ENCODE measurements at places on chromosomes 7 and 10.

DNA sequence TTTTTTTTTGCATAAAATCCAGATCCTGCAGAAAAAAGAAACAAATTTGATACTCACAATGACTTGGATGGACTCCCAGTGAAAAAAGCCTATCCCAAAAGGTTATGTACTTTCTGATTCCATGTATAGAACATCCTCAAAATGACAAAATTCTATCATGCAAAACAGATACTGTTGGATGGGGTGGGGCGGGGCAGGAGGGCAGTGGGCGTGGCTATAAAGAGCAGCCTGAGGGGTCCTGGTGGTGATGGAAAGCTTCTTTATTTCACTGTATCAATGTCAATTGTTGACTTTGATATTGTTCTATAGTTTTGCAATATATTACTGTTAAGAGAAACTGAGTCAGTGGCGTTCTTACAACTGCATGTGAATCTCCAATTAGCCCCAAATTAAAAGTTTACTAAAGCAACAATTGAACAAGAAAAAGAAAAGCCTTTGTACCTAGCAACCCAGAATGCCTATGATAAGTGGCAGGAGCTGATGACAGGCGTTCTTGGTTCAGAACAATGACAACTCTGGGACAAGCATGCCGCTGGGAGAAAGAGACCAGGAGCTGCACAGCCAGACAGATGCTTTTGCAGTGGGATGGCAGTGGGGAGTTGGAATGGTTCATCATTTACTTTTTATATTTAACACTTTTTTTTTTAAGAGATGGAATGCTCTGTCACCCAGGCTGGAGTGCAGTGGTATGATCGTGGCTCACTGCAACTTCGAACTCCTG lies 101.9 kb downstream of the LHPP start:
- peaks cover 3% of the 10 kb centered on the region for H3K36me3 ChIP-seq
- H3K27me3 ChIP-seq: no peaks in the 10 kb centered on the region
- H3K27ac ChIP-seq: no peak overlapping the region
- no peak overlapping the region for H3K4me3 ChIP-seq
- DNase-seq: no peak

- no peak overlapping the region for H3K27ac ChIP-seq
- no peak for DNase-seq
- H3K27me3 ChIP-seq: peaks cover 57% of the 10 kb centered on the region
- peak overlapping the region; percentile 46 for H3K4me3 ChIP-seq
- H3K36me3 ChIP-seq: no peaks in the 10 kb centered on the region
Measured at GRCh38 chr7:20798694-20799121, 12.0 kb upstream of the SP8 start.

- H3K36me3 ChIP-seq: no peaks in the 10 kb centered on the region
- H3K4me3 ChIP-seq: no peak overlapping the region
- no peak for DNase-seq
- H3K4me1 ChIP-seq: peaks cover 4% of the 10 kb centered on the region
Measured at GRCh38 chr7:24441314-24442027, 131.8 kb upstream of the PALS2 start.

GRCh38 chr7:19105546-19105945 lies 11.9 kb downstream of the TWIST1 start:
- DNase-seq: no peak
- H3K36me3 ChIP-seq: no peaks in the 10 kb centered on the region
- peaks cover 4% of the 10 kb centered on the region for H3K4me1 ChIP-seq
- peaks cover 80% of the 10 kb centered on the region for H3K27me3 ChIP-seq
- no peak overlapping the region for H3K27ac ChIP-seq
- H3K4me3 ChIP-seq: no peak overlapping the region

DNA sequence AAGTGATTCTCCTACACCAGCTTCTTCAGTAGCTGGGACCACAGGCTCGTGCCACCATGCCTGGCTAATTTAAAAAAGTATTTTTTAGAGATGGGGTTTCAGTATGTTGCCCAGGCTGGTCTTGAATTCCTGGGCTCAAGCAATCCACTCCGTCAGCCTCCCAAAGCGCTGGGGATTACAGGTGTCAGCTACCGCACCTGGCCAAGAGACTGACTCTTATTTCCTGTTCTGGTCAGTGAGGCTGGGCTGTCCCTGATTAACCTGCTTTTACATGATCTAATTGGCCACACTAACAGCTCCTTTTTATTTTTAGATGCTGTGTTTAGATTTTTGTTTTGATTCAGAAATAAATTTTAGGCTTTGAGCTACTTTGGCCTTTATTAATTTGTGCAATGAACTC lies 203.9 kb downstream of the NXPH1 start:
- H3K36me3 ChIP-seq: no peaks in the 10 kb centered on the region
- H3K27ac ChIP-seq: no peak overlapping the region
- no peak overlapping the region for H3K4me3 ChIP-seq
- H3K4me1 ChIP-seq: no peaks in the 10 kb centered on the region
- no peaks in the 10 kb centered on the region for H3K27me3 ChIP-seq

- no peak for DNase-seq
- H3K4me3 ChIP-seq: no peak overlapping the region
- no peaks in the 10 kb centered on the region for H3K36me3 ChIP-seq
- H3K27ac ChIP-seq: no peak overlapping the region
- peaks cover 6% of the 10 kb centered on the region for H3K27me3 ChIP-seq
Measured at GRCh38 chr7:120735791-120736190, 122.2 kb downstream of the TSPAN12 start.

GRCh38 chr10:18400201-18400905 lies 251.0 kb downstream of the NSUN6 start:
- no peak for DNase-seq
- H3K27ac ChIP-seq: no peak overlapping the region
- H3K36me3 ChIP-seq: no peaks in the 10 kb centered on the region
- H3K4me3 ChIP-seq: peak overlapping the region; percentile 41
- H3K4me1 ChIP-seq: peaks cover 5% of the 10 kb centered on the region

DNA sequence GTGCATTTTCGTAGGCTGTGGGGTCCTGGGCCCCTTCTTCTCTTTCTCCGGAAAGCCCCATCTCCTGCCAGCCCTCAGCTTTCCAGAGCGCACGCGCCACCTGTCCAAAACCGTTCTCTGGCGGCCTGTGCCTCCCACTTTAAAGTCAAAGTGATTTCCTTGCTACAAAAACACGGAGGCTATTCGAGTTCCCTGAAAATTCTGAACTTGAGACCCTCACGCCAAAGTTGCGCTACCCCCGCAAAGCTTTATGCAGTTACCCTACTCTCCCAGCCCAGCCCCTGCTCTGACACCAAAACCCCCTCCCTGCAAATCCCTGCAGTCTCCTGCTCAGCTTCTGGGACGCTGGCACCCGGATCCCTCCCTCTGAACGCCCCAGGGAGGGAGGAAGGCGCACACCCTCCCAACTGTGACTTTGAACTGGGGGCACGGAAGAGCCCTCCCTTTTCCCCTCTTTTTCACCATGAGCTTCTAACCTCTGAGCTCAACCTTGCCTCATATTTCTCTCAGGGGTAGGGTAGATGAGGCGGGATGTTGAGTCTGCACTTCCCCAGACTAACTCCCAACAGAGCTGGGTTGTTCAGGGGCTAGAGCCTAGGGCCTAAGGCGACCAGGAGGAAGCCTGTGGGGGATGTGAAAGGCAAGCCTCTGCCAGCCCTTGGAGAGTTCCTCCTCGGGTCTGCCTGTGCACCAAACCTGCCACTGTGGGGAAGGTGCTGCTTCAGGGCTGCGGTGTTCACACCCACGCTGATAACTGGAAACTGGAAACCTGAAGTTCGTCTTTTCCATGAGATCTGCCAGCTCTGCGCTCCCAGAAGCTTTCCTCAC lies 2.7 kb upstream of the PAX4 start:
- peaks cover 12% of the 10 kb centered on the region for H3K4me1 ChIP-seq
- no peak overlapping the region for H3K27ac ChIP-seq

GRCh38 chr7:5143935-5144903 lies 45.8 kb upstream of the WIPI2 start:
- H3K36me3 ChIP-seq: no peaks in the 10 kb centered on the region
- H3K27me3 ChIP-seq: peaks cover 2% of the 10 kb centered on the region
- peaks cover 9% of the 10 kb centered on the region for H3K4me1 ChIP-seq
- peak overlapping the region; percentile 58 for H3K4me3 ChIP-seq
- peak; percentile 58 for DNase-seq

- no peaks in the 10 kb centered on the region for H3K27me3 ChIP-seq
- no peaks in the 10 kb centered on the region for H3K36me3 ChIP-seq
- no peak overlapping the region for H3K4me3 ChIP-seq
- DNase-seq: no peak
- H3K27ac ChIP-seq: no peak overlapping the region
Measured at GRCh38 chr10:129911451-129912165, 52.5 kb downstream of the EBF3 start.

DNA sequence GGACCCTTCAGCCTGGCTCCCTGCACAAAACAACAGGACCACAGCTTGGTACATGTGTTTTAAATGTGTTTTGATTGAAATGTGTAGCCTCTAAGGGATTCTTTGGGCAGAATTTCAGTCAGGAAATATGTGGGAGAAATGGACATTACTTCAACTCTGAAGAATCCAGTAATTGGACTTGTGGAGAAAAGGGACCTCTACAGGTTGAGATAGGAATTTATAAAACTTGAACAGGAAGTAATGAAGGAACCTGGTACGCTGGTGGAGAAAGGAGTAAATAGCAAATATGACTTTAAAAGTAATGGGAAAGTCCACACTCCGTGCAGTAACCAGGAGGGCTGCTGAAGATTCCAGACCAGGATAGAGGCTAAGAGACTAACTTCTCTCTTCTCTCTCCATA lies 220.5 kb downstream of the LHFPL3 start:
- no peak overlapping the region for H3K27ac ChIP-seq
- H3K27me3 ChIP-seq: no peaks in the 10 kb centered on the region
- H3K4me1 ChIP-seq: no peaks in the 10 kb centered on the region
- no peaks in the 10 kb centered on the region for H3K36me3 ChIP-seq

- H3K4me3 ChIP-seq: no peak overlapping the region
- DNase-seq: no peak
Measured at GRCh38 chr7:158508802-158509385, 78.7 kb downstream of the PTPRN2 start.

DNA sequence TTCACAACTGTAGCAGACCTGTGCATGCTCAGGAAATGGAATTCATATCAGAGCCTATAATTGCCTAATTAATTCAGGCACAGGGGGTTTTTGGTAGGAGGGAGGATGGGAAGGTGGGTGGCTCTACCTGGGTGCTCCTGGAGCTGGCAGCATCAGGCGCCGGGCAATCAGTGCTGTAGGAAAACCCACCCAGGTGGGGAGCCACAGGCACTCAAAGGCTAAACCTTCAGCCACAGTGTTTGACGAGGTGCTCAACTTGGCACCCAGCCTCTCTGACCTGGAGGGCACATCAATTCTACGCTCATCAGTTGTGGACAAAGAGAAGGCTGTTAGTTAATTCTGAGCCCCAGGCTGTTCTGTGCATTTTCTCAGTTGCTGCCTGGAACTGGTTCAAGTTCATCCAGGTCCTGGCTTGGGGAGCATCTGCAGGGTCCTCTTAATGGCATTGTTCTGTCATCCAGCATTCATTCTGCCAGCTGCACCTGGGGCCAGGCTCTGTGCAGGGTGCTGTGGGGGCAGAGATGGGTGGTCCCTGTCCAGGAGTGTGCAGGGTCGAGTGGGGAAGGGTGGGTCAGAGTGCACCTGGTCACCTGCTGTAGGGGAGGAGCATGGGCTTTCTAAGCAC lies 54.1 kb upstream of the NPTX2 start:
- no peak overlapping the region for H3K27ac ChIP-seq
- no peaks in the 10 kb centered on the region for H3K36me3 ChIP-seq
- no peak overlapping the region for H3K4me3 ChIP-seq
- H3K4me1 ChIP-seq: no peaks in the 10 kb centered on the region
- no peak for DNase-seq

DNA sequence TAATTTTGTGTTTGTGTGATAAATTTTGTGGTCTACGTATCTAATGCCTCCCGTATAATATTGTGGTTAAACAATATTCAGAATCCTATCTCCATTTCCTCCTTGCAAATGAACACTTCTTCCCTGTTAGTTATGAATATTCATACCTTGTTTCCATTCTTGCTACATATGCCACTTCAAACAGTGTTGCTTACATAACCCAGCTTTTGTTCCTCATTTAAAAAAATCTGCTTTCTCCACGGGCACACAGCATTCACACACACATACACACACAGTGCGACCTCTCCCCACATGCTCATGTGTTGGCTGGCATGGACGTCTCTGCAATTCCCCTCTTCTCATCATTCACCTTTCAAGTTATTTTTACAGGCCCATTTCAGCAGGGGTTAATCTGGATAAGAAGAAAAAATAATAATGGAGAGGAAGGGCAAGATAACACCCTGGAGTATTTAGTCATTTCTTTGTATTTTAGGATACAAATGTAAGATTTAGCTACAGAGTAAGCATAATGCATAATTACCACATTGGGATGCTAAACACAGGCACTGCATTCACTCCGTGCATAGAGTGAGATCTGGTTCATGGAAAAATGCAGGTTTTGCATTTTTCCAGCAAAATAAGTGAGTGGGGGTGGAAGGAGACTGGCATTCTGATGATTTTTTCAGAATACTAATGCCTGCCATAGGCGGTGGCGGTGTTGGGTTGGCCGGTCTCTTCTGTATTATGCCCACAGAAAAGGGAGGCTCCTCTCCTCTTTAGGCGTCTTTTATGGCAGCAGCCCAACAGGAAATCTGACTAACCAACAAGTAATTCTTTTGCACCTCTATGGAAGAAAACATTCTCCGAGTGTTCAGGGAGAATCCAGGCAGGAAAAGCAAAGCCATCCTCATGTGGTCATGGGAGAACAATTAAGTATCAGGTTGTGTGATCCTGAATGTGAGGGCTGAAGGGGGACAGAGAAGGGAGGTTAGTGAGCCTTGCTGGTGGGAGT lies 31.7 kb upstream of the ELMO1 start:
- no peak overlapping the region for H3K4me3 ChIP-seq
- H3K27me3 ChIP-seq: peaks cover 11% of the 10 kb centered on the region
- no peaks in the 10 kb centered on the region for H3K36me3 ChIP-seq

DNA sequence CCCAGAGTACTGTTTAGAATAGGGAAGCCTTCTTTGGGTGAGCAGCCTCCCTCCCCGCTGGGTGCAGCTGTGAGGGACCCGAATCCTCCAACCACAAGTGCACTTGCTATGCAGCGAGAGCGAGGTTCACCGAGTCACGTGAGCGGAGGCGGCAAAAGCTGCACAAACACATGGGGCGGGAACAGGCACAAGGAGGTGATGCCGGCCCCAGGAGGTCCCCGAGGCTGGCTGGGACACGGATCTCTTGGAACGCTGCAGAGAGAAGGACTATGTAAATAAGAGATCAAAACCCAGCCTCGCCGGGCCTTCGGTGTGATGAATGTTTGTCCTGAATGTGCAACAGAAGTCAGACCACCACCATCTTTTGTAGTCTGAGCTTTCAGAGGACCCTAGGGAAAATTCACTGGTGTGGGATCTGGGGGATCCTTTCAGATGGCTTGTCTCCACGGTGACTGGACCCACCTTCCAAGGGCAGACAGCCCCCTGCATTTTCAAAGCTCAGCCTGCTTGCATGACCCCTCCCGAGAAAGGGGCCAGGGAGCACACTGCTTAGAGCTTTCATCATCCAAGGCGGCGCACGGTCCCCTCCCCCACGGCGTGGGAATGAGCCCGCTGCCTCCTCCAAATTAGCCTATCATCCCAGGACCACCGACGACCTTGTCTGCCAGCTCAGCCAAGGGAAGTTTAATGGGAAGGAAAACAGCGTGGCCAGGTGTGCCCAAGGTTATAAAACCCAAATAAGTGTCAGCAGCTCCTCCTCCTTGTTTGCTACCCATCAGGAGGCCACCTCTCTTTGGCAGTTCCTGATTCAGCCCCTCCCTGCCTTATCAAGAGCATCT lies 327.7 kb downstream of the CXCL12 start:
- H3K4me3 ChIP-seq: no peak overlapping the region
- no peak for DNase-seq
- H3K4me1 ChIP-seq: no peaks in the 10 kb centered on the region
- H3K36me3 ChIP-seq: no peaks in the 10 kb centered on the region
- H3K27ac ChIP-seq: no peak overlapping the region

- H3K36me3 ChIP-seq: peaks cover 38% of the 10 kb centered on the region
- no peak for DNase-seq
- H3K4me1 ChIP-seq: no peaks in the 10 kb centered on the region
- no peak overlapping the region for H3K4me3 ChIP-seq
- no peaks in the 10 kb centered on the region for H3K27me3 ChIP-seq
- no peak overlapping the region for H3K27ac ChIP-seq
Measured at GRCh38 chr7:149562602-149563001, 65.0 kb upstream of the ZNF746 start.
